ENCODE measurements at places on chromosomes 2 and 18.

DNA sequence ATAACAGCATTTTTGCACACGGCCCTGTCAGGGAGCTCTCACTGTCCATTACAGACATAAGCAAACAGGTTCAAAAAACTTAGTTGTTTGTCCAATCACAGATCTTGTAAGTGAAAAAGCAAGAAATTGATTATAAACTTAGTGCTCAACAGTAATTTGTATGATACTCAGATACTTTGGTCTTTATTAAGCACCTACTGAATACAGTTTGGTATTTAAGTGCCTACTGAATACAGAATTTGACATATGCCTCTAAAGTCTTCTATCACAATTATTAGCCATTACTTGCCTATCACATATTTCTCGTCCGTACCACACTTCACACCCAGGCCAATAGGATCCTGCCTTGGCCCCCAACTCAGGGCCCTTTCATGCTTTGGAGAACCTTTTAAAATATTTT, 283.1 kb downstream of the SUCLG1 start:
- DNase-seq, result no peak

GRCh38 chr2:57885742-57886141, 160.9 kb upstream of the VRK2 start:
- DNase-seq, result no peak

DNA sequence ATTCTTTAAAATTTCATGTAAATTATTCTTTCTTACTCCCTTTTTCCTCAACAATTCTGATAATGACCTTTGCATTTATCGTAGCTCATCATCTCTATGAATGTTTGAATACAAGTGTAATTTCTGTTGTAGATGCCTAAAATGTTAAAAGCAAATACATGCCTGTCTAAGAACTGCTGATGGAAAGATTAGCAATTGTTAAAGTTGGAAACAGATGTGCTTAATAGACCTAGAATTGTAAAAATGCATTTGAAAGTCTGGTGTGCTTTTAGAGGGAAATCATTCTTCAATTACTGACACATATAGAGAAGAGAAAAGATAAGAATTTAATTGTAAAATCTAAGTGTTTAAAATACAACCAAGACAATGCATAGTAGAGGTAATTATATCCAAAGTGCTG, 50.4 kb downstream of the CCDC102B start:
- DNase-seq, result no peak

DNA sequence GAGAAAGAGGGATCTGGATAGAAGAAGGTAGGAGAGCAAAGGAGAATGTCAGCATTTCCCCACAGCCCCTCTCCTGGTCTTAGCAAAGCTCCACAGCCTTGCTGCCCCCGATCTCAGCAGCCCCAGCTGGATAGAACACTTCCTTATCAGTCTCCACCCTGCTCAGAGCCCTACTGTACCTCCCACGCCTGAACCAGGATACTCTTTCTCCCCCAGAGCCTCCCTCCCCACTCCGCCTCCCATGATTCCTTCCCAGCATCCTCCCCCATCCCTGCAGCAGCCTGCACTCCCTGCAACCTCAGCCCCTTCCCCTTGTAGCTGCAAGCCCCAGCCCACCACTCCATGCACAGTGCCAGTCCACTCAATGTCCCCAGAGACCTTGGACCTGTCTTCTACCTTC, 25.8 kb downstream of the PLB1 start:
- DNase-seq, result peak; percentile 18

- DNase-seq, result peak; percentile 9
Measured at GRCh38 chr2:181991171-181991885, 5.7 kb downstream of the PPP1R1C start.

- peak; percentile 68 for DNase-seq
Measured at GRCh38 chr2:231709981-231710798, 1.9 kb downstream of the PTMA start.

GRCh38 chr2:232026910-232027309, 65.4 kb downstream of the DIS3L2 start:
- no peak for DNase-seq

- no peak for DNase-seq
Measured at GRCh38 chr2:216373896-216374295, 1.6 kb upstream of the MARCHF4 start.

GRCh38 chr18:11821208-11821607, 30.0 kb upstream of the CHMP1B start:
- no peak for DNase-seq

GRCh38 chr18:32598144-32598543, 127.5 kb upstream of the GAREM1 start:
- DNase-seq, result no peak

DNA sequence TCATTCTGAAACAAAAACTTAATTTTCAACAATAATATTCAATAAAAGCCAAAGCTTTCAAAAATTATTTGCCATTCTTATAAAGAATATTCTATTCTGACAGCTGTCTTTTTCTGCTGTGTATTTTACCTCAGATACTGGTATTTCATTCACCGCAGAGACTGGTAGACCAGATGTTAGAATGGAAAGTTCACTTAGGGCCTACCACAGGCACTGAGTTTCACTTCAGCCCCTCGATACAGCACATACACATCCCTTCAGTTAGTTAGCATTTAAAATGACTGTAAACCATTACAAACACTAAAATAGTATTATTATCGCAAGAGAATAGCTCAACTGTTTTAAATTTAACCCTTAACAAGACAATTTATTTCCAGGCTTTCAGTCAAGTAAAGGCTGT, 24.2 kb upstream of the GATA6 start:
- no peak for DNase-seq

DNA sequence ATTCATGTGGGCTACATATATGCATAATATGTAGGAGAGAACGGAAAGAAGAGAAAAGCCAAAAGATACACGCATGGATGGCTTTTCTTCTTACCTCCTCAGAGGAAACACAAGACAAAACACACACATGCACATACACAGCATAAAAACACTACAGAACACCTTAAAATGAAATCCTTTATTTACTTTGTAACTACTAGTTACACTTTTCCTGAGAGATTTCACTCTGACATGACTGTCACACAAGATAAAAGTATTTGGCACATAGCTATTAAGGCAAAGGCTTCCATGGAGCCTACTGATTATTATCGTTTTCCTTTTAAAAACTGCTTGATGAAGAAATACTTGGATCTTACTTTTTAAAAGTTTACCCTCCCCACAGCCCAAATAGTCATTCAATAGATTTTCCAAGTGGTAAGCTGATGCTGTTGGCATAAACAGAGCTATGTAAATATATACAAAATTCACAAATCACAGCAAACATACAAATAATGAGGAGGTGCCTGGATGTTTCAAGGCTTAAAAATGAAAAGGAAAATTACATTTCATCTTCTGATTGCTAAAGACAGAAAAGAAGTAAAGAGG, 8.6 kb downstream of the ZEB2 start:
- DNase-seq, result no peak

- peak; percentile 75 for DNase-seq
Measured at GRCh38 chr2:122135021-122135937, 379.8 kb downstream of the TSN start.

- DNase-seq, result no peak
Measured at GRCh38 chr2:124571836-124572235, 546.7 kb downstream of the CNTNAP5 start.

DNA sequence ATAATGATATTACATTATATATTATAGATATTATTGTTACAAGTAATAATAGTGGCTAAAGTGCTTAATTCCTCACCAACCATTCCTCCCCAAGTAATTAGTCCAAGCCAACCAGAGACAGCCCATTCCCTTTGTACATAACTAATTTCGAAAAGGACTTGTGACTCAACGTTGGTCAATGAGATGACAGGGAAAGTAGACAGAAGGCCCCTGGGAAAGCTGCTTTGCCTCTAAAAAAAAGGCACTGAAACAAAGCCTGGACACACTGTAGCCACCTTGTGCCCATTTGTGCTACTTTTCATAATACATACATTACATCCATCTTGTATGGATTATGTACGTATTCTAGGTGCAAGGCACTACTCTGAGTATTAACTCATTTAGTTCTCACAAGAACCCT, 28.8 kb downstream of the COLEC12 start:
- no peak for DNase-seq

DNA sequence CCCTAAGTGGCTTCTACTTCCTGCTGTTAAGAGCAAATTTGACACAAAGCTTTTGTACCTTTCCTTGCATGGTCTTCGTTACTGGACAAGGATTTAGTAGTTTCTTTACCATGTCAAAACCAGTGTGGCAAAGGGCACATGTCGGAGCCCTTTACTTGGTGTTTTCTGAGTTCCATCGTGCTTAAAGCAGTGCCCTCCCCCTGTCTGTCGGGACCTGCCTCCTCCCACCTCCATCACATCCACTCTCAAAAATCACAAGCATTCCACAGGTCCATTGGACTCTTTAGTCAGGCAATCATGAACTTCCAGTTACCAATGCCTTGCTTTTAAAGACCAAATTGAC, 763 bp downstream of the CCDC141 start:
- DNase-seq, result peak; percentile 6
